ENCODE measurements at places on chromosomes 4 and X. TPM values are rescaled to one million over a fixed set of nuclear protein-coding genes. Genes with fewer than 3 reads are reported as not detected.
A peak's percentile ranks its signal among the peaks of the same experiment; 100 is the strongest.

DNA sequence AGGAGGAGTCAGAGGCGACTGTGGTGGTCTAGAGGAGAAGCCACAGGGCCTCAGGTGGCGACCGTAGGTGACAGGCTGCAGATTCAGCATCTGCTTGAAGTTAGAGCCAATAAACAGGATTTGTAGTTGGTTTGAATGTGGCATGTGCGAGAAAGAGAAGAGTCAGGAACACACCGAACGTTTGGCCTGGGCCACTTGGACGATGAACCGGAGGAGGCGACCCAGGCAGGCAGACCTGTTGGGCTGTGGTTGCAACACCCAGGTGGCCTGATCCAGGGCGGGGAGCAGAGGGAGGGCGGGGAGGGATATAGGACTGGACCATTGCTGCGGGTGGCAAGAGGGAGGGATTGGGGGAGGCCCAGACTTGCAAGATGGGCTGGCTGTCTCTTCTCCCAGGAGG, 10.0 kb upstream of the PSAPL1 start:
- no peak for ATAC-seq

DNA sequence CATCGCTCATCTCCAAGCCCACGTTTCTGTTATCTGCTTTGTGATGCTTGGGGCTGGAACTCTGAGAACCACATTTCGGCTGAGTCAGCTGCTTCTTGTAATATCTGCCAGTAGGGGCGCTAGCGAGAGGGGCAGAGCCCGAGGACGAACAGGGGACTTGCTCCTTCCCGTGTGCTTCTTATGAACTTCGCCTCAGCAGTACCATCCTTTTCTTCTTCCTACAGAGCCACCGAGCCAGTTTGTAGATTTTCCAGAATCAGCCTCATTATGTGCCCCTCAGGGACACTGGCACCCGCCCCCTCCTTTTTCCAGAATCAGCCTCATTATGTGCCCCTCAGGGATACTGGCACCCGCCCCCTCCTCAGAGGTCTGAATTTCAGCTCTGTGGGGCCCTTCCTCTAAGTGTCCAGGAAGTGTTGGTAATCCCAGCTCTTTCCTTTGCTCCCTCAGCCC, 441.7 kb upstream of the RASGEF1B start:
- ATAC-seq, result no peak

Gene ODAM
- not detected for total RNA-seq

DNA sequence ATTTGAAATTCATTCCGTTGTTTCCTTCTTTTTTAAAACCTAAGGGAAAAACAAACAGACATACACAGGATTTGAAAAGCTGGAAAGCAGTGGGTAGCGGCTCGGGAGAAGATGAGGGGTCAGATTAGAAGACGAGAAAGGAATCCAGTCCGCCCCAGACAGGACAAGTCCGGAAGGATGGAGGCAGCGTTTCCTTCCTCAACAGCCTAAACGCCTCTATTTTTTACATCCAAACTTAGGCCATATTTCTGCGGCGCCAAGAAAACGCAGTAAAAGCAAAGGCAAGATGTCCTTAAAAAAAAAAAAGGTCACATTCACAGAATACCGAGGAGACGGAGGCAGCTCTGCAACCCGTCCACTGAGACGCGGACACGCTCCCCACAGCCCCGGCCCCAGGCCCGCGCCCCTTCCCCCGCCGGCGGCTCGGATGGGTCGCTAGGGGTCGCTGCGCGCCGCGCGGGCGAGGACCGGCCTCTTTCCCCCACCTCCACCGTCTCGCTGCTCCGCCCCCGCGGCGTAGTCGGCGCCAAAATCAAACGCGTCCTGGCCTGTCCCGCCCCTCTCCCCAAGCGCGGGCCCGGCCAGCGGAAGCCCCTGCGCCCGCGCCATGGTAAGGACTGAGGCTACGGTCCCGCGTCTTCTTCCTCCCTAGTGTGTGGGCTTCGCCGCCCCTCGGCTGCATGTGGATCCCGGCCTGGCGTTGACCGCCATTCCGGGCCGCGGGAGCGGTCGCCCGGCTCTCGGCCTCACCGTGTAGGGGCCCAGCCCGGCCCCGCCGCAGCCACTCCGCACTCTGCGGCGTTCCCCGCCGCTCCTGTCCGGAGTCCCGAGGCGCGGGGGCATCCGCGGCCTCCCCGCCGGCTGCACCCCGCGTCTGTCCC, at the start of gene MND1:
MND1 (plus strand) TSS at position 558 of the 881 bp plus-strand sequence; CDS start at position 608, 50 bp downstream.
- ATAC-seq, result peak; percentile 89

Measured in gastroesophageal sphincter (tissue), 4 donors.